ENCODE measurements at places on chromosomes 11 and 22.
A peak's percentile ranks its signal among the peaks of the same experiment; 100 is the strongest.

- no peak for DNase-seq
Observed at GRCh38 chr11:6895010-6895409, 2.7 kb upstream of the OR2D2 start.

DNA sequence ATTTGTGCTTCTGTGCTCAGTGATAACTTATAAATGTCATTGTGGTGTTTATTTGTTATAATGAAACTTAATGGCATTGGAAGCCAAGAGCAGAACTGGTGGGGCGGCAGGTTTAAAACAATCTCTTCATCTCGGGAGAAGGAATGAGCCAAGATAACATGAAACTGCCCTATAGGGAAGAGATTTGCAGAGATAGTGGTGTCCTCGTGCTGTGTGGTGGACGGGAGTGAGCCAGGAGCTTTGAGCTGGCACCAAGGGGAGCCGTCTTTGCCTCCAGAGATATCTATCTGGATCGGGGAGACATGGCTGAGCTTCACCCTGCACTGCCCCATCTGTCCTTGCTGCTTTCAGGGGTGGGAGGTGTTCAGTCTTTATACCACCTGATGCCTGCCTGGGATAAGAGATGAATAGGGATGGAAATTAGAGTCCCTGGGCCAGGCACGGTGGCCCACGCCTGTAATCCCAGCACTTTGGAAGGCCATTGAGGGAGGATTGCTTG is 189.6 kb downstream of the ST3GAL4 start:
- no peak for DNase-seq

DNA sequence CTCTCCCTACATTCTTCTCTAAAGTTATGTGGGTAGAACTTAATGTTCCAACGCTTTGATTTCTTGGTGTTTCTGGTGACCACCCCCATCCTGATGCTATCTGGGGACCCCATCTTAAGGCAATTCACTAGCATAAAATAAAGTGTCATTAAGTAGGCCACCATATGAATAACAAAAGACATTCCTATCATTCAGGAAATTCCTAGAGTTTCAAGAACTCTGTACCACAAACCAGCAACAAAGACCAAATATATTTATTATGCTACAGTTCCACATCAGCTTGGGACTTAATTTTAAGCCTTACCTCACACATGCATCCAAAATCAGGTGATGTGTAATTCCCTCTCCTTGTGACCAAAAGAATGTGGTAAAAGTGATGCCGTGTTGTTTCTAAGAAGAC is 254.6 kb upstream of the LRRC4C start:
- no peak for DNase-seq

GRCh38 chr22:22125579-22126468 is 118.8 kb upstream of the VPREB1 start:
- DNase-seq = no peak

- DNase-seq = no peak
Observed at GRCh38 chr22:50630376-50630775, 2.4 kb upstream of the ARSA start.

- no peak for DNase-seq
Observed at GRCh38 chr11:30016588-30017363, at the start of gene KCNA4. Gene KCNA4 (minus strand): TSS chr11:30017030. CDS start chr11:30012678, 4,352 bp downstream.

- no peak for DNase-seq
Observed at GRCh38 chr11:11532574-11532973, 89.2 kb downstream of the GALNT18 start.

- DNase-seq = no peak
Observed at GRCh38 chr11:83979593-83979992, 693.4 kb upstream of the CCDC90B start.

GRCh38 chr11:120931057-120931779 is 92.7 kb upstream of the TBCEL start:
- DNase-seq = no peak

DNA sequence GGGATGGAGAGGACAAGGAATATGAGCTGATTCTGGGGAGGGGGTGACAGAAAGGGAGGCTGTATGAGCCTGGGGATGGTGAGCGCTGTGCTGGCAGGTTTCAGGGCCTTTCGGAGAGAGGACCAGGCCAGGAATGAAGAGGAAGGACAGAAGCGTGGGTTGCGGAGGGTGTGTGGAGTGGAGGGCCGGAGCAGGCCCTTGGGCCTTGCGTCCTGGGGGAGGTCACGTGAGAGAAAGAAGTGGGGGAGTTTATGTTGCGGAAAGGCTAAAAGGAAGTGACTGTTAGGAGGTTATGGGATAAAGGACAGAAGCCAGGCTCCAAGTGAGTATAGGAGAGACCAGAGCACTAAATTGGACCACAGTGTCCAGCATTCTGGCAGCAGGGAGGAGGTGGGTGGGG is 17.5 kb downstream of the BCR start:
- no peak for DNase-seq

GRCh38 chr22:40263191-40263590 is 83.1 kb upstream of the ADSL start:
- DNase-seq = no peak

DNA sequence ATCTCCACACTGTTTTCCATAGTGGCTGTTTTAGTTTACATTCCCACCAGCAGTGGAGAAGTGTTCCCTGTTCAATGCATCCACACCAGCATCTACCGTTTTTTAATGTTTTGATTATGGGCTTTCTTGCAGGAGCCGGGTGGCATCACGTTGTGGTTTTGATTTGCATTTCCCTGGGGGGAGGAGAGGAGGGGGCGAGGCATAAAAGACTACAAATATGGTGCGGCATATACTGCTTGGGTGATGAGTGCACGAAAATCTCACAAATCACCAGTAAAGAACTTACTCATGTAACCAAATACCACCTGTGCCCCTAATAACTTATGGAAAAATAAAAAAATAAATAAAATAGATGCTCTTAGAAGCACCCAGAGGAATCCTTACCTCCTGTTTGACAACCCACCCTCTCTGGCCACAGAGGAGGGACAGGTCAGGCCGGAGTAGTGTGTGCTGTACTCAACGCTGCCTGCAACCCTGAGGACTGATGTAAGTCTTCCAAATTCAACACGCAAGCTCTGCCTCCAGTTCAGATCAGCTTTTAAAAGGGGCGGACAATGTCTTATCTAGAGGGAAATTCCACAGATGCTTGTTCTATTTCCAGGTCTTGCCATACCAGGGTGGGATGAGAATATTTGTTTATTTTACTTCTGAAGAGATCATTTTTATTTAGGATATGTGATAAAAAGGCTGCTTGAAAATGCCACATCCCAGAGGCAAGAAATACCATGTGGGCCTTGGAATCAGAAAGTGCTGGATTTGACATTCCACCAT is 329.6 kb upstream of the B3GAT1 start:
- peak; percentile 16 for DNase-seq

GRCh38 chr22:22229683-22230420 is 14.7 kb upstream of the VPREB1 start:
- no peak for DNase-seq

- DNase-seq = no peak
Observed at GRCh38 chr11:23590596-23591308, 730.5 kb upstream of the CCDC179 start.

- DNase-seq = no peak
Observed at GRCh38 chr11:115226556-115226955, 277.7 kb downstream of the CADM1 start.

GRCh38 chr11:18064450-18065054 is 18.5 kb upstream of the TPH1 start:
- DNase-seq = no peak

- peak; percentile 76 for DNase-seq
Observed at GRCh38 chr22:19870153-19871022, 15.7 kb upstream of the GNB1L start.

GRCh38 chr11:117910941-117911655 is 18.1 kb downstream of the TMPRSS13 start:
- DNase-seq = peak; percentile 74

- no peak for DNase-seq
Observed at GRCh38 chr11:103210543-103210942, 101.3 kb downstream of the DYNC2H1 start.

DNA sequence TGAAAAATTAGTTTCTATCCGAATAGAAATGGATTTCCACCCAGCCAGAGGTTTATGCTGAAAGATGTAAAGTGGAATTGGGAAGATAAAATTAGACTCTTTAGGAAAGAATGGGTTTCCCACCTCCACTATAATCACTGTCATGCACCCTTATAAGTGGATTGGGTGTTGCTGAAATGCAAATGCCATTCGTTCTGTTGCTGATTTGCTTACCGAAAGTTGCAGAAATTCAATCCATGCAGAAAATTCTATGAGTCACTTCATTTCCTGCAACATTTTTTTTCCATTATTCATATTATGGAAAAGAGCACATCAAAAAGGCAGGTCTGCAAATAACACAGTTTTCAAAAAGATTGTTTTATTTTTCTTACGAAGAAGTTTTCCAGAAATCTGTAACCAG is 65.6 kb downstream of the LDLRAD3 start:
- DNase-seq = no peak

- DNase-seq = no peak
Observed at GRCh38 chr11:34633990-34634693, 13.2 kb downstream of the EHF start.

- DNase-seq = no peak
Observed at GRCh38 chr11:26703411-26704191, 18.3 kb downstream of the SLC5A12 start.

DNA sequence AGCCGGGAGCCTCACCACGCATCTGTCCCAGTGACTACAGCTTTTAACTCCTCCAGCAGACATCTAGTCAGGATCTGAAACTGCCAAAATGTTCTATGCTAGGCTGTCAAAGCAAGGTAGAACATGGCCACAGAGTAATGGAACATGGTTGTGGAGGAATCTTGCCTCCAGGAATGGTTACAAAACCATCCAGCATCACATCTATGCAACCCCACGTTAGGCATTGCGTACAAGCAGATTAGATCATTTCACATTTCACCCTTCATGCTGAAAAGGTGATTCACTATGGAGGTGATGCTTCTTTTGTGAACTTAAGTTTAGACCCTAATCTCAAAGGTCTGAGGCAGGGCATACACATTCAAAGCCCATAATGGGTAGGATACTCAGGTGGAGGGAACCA is 103.0 kb downstream of the PARVA start:
- DNase-seq = no peak

DNA sequence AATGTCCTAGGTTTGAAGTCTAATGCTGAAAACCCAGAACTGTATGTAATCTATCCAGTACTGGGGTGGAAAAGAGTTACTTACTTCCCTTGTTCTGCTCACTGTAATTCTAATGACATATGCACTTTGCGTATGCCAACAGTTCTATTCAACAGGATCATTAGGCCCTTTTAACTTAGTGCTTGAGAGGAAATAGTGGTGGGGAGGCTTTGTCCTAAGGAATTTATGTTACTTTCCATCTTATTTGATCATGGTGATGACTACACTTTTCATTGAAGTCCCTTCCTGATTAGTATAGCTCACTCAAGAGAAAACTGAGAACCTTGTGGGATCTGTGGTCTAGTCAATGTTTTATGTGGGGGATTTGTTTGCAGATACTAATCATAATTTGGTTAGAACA is 348.2 kb downstream of the GUCY1A2 start:
- no peak for DNase-seq
